ENCODE measurements at places on chromosomes 3 and 15. TPM values are rescaled to one million over a fixed set of nuclear protein-coding genes. Genes with fewer than 3 reads are reported as not detected.

The STRA6 gene
- 66.5 TPM for total RNA-seq

The PIF1 gene
- total RNA-seq: 14.6 TPM

The CELSR3 gene
- total RNA-seq: 3.8 TPM

The DHFR2 gene
- 3.2 TPM for total RNA-seq

The MESP1 gene
- 1.7 TPM for total RNA-seq

The FLNB gene
- total RNA-seq: 409 TPM

The CLDND1 gene
- 59.6 TPM for total RNA-seq

The RFTN1 gene
- total RNA-seq: 3.6 TPM

The SUSD5 gene
- total RNA-seq: 2.9 TPM

The PPIB gene
- 762 TPM for total RNA-seq

The OR5K2 gene
- total RNA-seq: not detected

The LRCH3 gene
- total RNA-seq: 21.2 TPM

The ARPP19 gene
- total RNA-seq: 116 TPM

The CASR gene
- not detected for total RNA-seq

The SI gene
- total RNA-seq: not detected

The AHSG gene
- 0.09 TPM for total RNA-seq

The FGF7 gene
- not detected for total RNA-seq

The ADGRG7 gene
- total RNA-seq: not detected

The PGBD4 gene
- 1.6 TPM for total RNA-seq

The TGM5 gene
- not detected for total RNA-seq

The DPPA2 gene
- not detected for total RNA-seq

The SLC25A38 gene
- 39.6 TPM for total RNA-seq

The RARB gene
- 16.5 TPM for total RNA-seq

The COLQ gene
- total RNA-seq: 0.24 TPM

All from A549 treated with dexamethasone at 1 μM for 4 hours (cell line).